ENCODE measurements at places on chromosomes 6 and 20. TPM values are rescaled to one million over a fixed set of nuclear protein-coding genes. Genes with fewer than 3 reads are reported as not detected.

- no peak for DNase-seq
Observed at GRCh38 chr6:71886184-71887005, at the start of gene RIMS1. Gene RIMS1, plus strand, starts transcription at chr6:71886550. Its CDS starts 474 bp downstream, at chr6:71887024.

DNAH8 gene
- total RNA-seq: not detected

GRCh38 chr6:4067673-4068072 lies 11.3 kb downstream of the FAM217A start:
- no peak for DNase-seq

POU5F1 gene
- 0.64 TPM for total RNA-seq

- no peak for DNase-seq
Observed at GRCh38 chr6:27830212-27830599, 82.0 kb downstream of the OR2B2 start.

GRCh38 chr6:144939921-144940320 lies 654.8 kb downstream of the UTRN start:
- DNase-seq: no peak

DNA sequence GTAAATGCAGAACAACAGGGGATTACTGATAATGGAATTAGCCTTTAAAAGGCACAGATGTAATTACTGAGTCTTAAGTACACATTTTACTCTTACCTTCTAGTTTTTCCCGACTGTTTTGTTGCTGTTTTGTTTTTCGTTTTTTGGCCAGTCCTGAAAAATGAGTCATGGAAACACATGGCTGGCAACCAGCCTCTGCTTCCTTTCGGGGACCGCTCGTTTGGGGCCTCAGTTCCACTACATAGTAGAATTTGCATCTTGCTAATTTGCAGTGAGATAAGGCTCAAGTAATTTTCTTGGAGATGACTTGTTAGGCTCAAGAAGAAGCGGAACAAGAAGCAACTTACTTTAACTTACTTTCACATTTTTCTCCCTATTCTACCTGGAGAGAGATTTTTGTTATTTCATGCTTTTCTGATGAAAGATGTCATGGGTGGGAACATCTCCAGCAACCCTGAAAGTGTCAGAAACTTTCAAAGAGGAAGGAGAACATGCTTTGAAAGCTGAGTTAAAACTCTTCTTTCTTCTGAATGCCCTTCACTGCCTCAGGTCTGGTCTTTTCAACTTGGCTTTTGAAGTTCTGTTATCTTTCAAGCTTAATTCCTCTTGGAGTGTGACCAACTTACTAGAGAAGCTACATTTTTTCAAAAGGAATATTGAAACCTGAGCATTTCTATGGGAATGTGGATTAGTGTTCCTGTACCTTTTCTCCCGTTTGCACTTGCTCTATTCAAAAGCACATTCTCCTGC lies 71.5 kb upstream of the HDAC2 start:
- DNase-seq: no peak

GRCh38 chr6:14861491-14861943 lies 384.4 kb upstream of the JARID2 start:
- no peak for DNase-seq

DNA sequence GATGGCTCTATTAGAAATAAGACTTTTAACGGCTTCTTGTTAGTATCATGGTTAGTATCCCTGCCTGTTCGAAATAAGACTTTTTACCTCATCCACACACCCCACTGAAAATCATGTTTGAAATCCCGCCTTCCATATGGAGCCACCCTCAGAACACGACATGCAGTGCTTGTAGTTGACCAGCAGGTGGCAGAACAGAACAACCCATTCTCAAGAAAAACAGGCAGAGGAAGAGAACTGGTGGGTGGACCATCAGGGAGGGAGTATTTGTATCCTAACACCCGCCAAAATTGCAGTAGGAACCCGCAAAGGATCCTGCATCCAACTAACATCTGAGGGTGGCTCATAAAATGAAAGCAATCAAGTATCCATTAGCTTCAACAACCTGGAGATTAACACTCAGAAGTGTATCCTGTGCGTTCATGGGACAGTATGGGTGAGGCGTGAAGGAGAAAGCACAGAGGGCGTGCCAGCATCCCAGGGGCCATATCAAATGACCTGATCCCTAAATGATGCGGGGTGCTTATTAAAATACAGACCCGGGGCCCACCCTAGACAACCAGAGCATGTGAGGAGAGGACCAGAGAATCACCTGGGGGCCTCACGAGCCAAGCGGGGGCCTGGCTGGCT lies 89.6 kb upstream of the NHSL1 start:
- DNase-seq: peak; percentile 47

CTCFL gene
- not detected for total RNA-seq

Data from breast epithelium (tissue), 4 donors.